NCI-H2081 treated with DMSO at 0.1 percent for 48 hours (cell line): ENCODE measurements at places on chromosomes 3 and 15.

DNA sequence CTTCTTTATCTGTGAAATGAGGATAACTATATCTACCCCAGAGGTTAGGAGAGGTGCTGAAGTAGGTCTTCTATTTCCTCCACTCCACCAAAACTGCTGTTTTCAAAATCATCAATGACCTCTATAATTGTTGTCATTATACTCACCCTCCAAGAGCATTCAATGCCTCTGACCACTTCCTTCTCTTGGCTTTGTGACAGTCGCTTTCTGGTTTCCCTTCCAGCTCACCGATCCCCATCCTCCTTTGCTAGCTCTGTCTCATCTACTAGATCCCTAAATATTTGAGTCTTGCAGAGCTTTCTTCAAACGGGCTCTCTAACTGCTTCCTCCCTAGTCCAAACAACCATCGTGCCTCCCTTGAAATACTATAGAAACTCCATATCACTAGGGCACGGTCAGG, 153.5 kb downstream of the RPLP1 start:
- no peak for DNase-seq

DNA sequence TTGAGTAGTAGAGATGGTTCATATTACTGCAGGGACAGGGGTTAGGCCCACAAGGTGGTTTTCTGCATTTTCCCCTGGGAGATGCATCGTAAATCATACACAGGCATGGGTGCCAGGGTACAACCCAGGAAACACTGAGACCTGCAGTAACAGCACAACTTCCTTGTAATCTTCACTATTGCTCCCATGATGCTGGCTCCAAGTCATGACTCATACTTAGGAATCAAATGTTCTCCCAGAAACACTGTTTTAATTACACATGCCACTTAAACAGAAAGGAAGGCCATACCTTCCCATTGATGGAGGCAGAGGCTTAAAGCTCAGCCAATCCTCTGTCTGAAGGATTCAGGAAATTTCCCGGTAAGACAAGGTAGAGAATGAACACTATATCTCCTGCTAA, 106.5 kb downstream of the ERC2 start:
- no peak for DNase-seq

DNA sequence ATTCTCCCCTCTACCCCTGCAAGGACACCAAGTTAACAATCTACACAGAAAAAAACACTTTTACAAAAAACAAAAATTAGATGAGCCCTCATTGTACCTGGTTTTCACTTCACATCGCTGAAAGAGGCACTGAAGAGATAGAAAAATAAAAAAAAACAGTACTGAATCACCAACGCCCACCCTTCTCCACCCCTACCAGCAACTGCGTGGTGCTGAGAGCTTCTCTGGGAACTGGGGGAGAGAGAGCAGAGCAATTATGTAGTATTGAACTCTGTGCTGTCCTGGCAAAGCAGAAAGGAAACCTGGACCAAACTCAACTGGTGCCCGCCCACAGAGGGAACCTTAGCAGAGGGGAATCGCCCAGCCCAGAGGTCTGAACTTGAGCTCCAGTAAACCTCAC, 44.6 kb downstream of the WDR49 start:
- DNase-seq = no peak

DNA sequence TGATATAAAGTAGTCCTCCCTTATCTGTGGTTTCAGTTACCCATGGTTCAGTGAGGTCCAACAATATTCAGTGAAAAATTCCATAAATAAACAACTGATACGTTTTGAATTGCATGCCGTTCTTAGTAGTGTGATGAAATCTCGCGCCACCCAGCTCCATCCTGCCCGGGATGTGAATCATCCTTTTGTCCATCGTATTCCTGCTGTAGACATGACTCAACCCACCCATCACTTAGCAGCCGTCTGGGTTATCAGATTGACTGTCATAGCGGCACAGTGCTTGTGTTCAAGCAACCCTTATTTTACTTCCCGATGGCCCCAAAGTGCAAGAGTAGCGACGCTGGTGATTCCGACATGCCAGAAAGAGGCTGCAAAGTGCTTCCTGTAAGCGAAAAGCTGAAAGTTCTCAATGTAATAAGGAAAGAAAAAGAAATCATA, 48.0 kb upstream of the MEX3B start:
- no peak for DNase-seq

DNA sequence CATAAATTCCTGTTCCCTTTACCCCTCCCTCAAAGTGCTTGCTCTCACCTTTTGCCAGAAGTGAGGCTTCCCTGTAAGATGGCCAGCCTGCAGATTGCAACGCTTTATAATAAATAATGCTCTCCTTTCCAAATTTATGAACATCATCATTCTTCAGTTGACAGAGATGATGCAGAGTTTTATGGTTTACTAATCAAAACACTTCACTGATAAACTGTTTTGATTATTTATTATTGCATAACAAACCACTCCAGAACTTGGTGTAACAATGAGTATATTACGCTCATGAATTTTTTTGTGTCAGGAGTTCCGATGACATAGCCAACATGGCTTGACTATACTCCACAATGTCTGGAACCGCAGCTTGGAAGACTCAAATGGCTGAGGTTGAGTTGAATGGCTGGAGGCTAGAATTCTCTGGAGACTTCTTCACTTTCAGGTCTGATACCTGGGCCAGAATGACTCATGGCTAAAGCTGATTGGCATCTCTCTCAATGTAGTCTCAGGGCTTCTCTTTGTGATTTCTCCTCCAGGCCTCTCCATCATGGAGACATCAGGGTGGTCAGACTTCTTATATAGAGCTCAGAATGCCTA, 27.3 kb upstream of the TGFBR2 start:
- DNase-seq = no peak

DNA sequence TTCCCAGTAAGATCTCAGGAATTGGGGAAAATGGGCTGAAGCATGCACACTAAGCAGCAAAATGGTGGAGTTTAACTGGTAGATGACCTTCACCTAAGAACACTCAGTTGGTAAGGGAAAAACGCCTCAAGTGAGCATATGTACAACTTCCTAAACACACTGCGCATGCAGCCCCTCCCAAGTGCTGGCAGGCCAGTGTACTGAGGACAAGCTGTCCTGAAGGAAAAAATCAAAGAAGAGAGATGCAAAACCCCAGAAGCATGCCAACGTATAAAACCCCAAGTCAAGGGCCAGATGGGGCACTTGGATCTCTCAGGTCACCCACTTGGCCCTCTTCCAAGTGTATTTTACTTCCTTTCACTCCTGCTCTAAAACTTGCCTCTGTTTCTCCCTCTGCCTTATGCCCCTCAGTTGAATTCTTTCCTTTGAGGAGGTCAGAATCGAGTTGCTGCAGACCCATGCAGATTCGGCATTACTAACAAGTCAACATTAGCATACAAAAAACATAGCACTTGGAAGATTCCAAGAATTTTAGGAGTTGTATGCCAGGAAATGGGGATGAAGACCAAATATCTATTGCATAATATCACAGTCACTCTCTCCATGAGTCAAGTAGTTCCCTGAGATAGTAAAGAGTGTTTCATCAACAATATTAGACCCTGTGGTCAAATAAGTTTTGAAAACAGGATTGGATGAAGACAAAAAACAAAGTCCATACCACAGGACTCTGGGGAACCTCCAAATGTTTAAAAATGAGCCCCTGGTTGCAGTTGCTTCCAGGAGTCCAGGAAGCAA, 10.8 kb upstream of the FYCO1 start:
- no peak for DNase-seq

DNA sequence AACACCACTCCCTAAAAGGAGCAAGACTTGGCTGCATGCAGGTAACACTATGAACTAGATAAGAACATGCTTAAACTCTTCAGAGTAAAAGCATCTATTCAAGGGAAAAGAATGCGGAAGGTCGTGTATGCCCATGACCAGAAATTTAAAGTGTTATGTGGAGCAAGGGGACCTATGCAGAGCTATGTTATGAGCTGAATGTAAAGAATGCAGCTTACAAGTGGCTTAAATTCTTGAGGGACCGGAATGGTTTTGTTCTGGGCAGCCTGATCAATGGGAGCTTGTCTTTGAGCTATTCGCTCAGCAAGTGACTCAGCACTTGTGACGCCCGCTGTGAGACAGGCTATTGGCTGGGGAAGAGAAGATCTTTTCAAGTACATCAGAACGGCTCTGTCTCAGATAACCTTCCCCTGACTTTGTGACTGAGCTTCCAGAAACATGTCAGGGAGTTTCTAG, 367.5 kb upstream of the THBS1 start:
- DNase-seq = no peak

GRCh38 chr15:83922649-83923294, 268.8 kb downstream of the ADAMTSL3 start:
- no peak for DNase-seq

- DNase-seq = no peak
These were observed 74.8 kb downstream of the STXBP5L start for GRCh38 chr3:120982608-120983320.
